ENCODE measurements at places on chromosomes 11 and 22.

DNA sequence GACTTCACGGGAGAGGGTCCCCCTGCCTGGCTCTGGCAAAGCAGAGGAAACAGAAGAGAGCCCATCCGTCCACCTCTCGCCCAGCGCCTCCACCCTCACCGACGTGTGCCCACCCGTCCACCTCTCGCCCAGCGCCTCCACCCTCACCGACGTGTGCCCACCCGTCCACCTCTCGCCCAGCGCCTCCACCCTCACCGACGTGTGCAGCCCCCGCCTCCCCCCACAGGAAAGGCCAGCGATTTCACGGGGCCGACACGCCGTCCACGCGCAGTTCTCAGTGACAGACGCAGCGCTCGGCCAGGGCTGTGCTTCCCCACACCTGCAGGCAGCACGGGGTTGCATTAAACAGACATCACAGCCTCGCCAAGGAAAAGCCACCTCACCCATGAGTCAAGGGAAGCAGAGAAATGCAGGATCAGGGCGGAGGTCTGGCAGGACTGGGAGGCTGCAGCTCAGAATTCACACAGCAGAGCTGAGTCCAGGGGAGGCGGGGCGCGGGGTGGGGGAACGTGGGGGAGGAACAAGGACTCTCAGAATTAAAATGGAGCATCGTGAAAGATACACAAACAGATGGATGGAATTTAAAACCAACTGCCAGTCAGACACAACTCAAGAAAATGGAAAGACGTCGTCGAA lies 377.7 kb downstream of the BRD1 start:
- DNase-seq: no peak

DNA sequence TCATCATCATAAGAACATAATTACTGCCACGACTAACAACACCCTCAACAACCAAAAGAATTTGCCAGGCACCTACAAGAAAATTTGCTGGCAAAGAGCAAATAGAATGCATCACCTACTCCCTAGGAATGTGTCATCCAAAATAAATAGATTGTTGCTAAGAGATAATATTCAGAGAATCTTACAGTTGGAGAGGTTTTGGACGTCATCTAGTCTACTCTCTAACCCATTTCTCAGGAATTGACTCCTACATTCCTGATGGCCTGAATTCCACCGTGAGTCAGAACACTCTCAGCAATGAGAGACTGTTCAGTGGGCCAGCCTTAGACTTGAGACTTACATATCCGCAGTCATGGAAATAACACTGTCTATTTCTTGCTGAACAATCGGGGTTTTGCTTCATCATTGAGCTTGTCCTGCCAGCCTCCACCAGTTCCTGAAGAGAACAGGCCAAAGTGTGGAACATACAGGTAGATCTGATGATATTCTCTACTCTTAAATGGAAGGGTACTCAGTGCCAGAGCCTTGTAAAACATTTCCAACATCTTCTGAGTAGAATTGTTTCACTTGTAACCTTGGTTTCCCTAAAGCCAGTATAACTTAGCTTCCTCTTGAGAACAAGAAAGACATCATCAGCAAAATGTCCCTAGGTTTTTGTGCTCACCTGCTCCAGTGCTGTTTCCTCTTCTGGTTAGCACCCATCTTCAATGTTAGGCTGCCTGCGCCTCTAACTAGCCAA lies 8.3 kb downstream of the KIRREL3 start:
- DNase-seq: no peak

- DNase-seq: no peak
These were observed 19.4 kb downstream of the GUCY1A2 start for GRCh38 chr11:106998916-106999188.

GRCh38 chr11:119816660-119817059 lies 87.7 kb upstream of the NECTIN1 start:
- DNase-seq: no peak

DNA sequence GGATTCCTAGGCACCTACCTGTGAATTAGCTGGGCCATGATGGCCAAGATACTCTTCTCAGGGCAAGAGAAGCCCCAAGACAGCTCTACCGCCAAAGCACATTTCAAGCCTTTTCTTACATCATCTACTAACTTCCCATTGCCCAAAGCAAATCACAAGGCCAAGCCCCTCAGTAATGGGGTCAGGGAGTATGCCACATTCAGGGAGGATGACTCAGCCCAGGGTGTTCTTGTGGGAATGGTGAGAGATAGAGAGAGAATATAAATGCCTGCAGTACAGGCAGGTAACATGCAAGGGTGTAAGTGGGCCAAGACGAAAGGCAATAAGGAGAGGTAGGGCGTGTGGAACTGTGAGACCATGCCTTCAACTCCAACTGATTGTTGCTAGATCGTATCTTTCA lies 162.5 kb upstream of the ISX start:
- DNase-seq: no peak

GRCh38 chr11:124900464-124900863 lies 2.8 kb upstream of the ROBO4 start:
- no peak for DNase-seq

DNA sequence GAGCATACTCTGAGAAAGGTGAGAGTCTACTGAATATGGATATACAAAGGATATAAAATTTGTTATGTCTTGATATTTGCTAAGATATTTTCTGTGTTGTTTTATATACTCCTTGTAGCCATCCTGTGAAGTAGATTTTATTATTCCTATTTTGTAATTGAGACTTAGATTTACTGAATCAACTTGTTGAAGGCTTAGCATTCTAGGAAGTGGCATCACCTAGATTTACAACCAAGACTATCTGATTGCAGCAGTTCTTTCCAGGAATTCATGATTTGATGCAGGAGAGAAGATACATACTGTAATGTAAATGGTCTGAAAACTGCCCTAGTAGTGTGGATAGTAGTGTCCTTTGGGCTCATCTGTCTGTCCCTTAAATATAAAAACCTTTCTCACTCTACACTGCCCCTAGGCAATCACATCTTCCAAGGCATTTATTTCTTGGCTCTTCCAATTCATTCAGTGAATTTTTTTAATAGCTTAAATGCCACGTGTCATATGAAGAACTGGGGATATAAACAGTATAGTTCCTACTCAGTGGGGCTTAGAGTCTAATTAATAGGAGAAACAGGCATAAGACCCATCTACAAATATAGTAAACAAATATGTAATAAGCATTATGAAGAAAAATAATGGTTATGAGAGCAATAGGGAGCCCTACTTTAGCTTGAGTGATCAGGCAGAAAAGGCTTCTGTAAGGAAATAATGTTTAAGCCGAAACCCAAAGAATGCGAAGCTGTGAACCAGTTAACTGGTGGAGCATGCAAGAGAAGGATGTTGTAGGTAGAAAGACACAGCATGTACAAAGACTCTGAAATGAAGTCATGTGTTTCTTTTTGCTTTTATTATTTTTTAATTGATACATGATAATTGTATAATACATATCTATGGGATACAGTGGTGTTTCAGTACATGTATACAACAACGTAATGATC lies 13.6 kb downstream of the IPO7 start:
- DNase-seq: no peak

GRCh38 chr11:35750315-35750714 lies 87.7 kb downstream of the TRIM44 start:
- no peak for DNase-seq

DNA sequence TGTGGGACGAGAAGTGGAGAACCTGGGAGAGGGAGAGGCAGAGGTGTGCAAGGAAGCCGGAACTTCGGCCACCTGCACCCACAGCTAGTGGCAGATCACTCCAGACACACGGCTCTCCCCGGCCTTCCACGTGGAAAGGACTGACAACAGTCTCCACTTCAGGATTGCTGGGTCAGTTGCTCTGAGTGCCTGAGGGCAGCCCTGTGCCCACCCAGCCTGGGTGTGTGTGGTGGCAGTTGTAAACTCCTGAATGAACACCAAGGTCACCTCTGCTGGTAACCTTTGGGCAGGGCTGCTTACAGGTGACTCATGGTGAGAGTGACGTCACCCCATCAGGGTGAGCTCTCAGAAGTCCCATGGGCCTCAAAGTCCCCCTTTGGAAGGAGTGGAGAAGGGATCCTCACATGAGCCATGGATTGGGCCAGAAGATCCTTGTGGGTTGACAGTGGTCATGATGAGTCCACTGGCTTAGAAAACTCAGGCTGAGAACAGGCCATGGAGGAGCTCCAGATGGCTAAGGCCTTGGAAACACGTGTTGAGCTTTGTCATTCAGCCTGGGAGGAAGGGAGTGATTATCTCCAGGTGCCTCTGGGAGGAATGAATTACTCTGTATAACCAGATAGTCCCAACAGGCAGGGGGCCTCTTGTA lies 71.3 kb downstream of the BCR start:
- no peak for DNase-seq

GRCh38 chr11:70860888-70861287 lies 391.5 kb downstream of the SHANK2 start:
- DNase-seq: no peak

DNA sequence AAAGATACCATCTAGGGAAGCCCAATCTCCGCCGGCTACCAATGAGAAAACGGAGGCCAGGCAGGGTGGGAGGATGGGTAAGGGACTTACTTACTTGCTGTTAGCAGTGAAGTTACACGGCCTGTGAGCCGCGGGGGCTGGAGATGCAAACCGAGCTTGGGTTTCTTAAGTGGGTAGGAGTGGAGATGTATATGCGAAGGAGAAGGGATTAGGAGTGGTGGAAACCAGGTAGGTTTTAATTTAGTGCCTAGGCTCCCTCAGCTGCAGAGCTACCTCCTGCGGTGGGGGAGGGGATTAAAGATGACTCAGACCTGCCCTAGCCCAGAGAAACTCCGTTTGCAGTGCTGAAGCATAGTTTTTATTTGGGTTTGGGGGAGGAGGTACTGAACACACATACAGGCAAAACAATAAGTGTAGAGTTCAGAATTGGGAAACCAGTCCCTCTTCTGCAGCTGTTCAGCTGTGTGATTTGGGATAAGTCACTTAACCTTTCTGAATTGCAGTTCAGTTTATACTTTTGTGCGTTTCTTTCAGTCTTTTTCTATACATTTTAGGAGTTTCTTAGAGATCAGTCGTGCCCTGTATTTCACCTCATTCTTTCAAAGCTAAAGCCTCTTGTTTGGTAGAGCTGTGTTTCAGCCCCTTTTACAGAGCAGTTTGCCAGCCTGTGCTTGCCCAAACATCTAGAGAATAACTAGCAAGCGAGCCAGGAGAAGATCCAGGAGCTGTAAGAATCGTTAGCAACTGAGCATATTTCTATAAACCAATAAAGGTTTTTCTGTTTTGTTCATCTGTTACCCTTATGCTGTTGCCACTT lies 596 bp upstream of the TNRC6B start:
- DNase-seq: peak; percentile 28

DNA sequence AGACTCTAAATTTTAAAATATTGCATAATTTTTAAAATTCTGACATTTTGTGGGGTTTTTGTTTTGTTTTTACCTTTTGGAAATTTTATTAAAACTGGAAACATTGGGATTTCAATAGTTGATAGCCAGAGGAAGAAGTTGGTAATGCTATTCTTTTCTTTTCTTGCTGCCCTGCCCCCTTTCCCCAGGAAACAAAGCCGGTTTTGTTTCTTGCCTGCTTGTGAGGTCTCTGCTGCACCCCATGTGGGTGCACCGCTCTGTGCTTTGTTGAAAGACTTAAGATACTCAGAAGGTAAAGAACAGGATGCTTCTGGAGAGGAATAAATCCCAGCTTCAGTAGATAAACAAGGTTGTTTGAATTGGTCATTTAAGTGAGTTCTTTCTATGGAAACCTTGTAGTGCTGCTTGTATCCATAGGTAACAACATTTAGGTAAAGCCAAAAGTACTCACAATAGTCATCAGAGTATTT lies 87.5 kb downstream of the YAP1 start:
- no peak for DNase-seq

- DNase-seq: no peak
These were observed 151.4 kb downstream of the BLID start for GRCh38 chr11:121964591-121964990.

GRCh38 chr22:19937616-19938473 lies 3.7 kb upstream of the COMT start:
- no peak for DNase-seq

DNA sequence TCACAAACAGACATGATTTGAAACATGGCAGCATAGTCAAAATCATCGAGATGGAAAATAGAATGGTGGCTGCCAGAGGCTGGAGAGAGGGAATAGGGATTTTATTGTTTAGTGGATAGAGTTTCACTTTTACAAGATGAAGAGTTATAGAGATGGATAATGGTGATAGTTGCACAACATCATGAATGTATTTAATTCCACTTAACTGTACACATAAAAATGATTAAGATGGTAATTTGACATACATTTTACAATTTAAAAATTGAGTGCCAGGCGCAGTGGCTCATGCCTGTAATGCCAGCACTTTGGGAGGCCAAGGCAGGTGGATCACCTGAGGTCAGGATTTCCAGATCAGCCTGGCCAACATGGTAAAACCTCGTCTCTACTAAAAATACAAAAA lies 21.2 kb downstream of the TTC28 start:
- DNase-seq: no peak

DNA sequence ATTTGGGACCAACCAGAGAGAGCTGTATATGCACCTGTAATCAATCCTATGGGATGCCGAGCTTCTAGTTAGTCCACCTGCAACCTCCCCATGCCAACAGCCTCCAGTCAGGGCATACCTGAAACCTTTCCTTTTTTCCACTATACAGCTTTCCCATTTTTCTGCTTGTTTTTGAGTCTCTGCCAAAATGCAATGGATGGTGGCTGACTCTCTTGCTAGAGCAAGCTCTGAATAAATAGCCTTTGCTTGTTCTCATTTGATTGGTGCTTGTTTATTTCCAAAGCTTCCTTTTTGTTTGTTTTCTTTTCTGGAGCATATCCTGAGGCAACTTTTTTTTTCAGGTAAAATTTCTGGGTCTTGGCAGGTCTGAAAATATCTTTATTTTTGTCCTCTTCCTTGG lies 58.0 kb upstream of the PLET1 start:
- no peak for DNase-seq

- no peak for DNase-seq
These were observed 2.1 kb upstream of the RTCB start for GRCh38 chr22:32414191-32414590.

DNA sequence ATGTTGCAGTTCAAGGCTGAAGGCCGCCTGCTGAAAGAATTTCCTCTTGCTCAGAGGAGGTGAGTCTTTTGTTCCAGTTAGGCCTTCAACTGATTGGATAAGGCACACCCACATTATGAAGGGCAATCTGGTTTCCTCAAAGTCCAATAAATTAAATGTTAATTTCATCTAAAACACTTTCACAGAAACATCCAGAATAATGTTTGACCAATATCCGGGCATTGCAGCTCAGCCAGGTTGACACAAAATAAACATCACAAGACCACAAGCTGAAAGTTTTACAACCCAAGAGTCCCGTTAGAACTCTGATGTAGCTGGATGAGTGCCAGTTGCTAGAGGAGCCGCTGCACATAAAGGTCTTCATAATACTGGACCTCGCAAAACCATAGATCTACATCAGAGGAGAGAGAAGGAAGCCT lies 64.9 kb upstream of the EED start:
- no peak for DNase-seq

GRCh38 chr11:113587308-113587739 lies 112.1 kb upstream of the DRD2 start:
- DNase-seq: no peak

- no peak for DNase-seq
These were observed 92.9 kb downstream of the PTPRJ start for GRCh38 chr11:48073031-48073861.

DNA sequence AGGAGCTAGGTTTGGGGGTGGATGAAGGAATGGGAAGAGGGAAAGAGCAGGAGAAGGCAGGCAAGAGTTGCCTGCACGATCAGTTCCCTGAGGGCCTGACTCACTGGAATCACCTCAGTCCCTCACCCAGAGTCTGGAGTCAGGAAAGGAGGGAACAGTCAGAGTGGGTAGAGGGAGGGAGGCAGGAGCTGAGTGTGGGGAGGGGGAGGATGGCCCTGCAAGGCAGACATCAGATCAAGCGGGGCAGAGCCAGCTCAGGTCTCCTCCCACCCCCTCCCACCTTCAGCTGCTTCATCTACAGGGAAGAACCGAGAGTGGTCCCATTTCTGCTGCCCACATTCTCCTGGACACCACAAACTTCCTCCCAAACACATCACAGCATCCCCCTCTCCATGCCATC lies 58.9 kb downstream of the PDE2A start:
- no peak for DNase-seq
